ENCODE measurements at places on chromosomes 11 and 22.

DNA sequence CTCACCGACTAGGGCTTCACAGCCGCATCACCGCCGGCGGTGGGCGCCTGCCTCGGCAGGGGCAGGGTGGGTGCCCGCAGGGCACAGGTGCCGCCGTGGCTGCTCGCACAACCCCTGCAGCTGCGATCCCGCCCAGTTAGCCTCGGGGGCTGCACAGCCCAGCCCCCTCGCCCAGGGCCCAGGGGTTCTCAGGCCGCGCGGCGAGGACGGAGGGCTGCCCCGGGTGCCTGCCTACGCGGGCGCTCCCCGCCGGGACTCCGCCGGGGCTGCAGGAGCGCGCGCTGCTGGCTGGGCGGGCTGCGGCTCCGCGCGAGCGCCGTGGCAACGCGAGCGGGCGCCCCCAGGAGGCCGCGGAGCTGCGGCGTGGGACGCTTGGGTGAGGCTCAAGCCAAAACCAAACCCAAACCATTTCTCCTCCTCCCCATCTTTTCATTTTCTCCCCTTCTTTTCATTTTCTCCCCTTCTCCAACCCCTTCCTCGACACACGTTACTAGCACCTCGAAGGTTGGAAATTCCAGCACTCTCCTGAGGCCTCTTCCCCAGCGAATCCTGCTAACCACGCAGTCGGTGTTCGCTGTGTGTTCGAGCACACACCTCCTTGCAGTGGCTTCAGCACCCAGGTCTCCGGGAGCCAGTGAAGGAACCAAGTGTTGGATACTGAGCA lies at the start of gene MICAL3:
TSS of gene MICAL3 (minus strand) at position 286 of the 664 bp plus-strand sequence. CDS start 117,749 bp downstream, outside the sequence.
- peak; percentile 59 for DNase-seq

- no peak for DNase-seq
Measured at GRCh38 chr11:69385144-69385820, 91.3 kb downstream of the MYEOV start.

DNA sequence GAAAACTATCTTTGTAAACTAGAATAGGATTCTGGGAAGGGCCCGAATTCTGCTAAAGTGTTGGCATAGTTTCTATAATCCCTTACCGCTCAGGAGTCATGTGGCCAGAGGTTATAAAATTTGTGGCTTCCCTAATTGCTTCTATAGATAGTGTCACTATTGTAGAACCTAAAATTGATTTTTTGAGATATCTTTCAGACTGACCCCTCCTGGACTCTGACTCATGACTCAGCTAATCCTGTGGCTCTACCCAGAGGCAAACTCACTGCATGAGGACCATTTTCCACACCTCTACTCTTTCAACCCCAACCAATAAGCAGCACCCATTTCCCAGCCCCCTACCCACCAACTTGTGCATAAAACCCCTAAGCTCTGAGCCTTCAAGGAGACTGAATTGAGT lies 61.8 kb upstream of the PRSS23 start:
- no peak for DNase-seq

DNA sequence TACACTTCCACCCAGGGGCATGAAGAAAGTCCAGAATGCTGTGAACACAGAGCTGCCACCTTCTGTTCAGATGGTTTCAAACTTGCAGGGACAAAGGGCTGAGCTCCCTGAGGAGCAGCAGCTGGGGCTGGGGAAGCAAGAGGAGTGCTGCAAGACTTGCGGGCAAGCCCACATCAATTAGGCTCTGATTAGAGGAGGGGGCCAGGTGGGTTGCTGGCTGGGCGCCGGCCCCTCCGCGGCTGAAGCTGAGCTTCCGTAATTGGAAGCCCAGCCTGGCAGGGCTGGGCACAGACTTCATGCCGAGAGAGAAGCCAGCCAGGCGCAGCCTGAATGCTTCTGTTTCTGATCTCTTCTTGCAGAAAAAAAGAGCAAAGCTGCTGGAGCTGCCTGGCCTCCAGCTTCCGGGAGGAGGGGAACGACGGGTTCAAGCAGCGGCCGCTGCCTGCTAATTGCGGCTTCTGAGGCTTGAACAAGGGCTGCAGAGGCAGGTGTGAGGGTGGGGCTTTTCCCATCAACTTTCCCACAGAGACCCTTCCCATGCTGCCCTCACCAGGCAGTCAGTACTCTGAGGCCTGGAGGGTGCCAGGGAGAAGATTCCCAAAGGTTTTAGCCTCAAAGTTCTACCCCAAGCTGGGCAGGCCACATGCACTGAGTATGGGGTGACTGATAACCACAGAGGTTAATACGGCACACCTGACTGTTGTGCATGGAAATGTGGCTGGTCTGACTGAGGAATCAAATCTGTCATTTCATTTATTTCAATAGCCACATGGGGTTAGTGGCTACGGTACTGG lies 91.1 kb upstream of the LMO1 start:
- peak; percentile 65 for DNase-seq

GRCh38 chr11:29578806-29579205 lies 438.0 kb downstream of the KCNA4 start:
- DNase-seq = no peak

DNA sequence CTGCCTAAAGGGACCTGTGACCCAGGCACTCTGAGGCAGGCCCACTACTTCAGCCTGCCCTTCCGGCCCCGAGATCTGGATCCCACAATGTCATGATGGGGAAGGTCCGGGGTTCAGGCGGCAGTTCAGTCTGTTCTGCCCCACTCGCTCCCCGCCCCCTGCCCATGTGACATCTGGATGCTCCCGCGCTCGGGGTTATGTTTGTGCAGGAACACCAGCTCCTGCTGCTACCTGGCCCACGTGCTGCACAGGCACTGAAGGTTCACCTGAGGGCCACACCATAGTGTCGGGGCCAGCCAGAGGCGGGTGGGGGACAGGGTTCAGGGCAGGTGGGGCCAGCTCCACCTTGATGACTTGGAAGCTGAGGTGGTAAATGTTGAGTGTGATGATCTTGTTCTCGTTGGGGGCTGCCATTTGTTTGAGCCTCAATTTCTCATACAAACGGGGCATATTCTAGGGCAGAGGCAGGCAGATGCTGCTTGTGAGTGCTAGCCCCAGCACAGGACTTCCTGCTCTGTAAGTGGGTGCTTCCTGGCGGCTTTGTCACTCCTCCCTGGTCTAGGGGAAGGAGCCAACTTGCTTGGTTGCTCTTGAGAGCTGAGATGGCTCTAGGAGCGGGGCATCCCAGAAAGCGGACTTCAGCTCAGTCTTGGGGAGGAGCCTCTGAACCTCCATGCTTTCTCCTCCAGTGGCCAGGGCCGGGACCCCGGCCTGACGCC lies 4.4 kb upstream of the SIPA1 start:
- no peak for DNase-seq

GRCh38 chr11:109165035-109165434 lies 257.0 kb upstream of the C11orf87 start:
- no peak for DNase-seq

- DNase-seq = no peak
Measured at GRCh38 chr22:30580896-30581295, 6.4 kb upstream of the GAL3ST1 start.

DNA sequence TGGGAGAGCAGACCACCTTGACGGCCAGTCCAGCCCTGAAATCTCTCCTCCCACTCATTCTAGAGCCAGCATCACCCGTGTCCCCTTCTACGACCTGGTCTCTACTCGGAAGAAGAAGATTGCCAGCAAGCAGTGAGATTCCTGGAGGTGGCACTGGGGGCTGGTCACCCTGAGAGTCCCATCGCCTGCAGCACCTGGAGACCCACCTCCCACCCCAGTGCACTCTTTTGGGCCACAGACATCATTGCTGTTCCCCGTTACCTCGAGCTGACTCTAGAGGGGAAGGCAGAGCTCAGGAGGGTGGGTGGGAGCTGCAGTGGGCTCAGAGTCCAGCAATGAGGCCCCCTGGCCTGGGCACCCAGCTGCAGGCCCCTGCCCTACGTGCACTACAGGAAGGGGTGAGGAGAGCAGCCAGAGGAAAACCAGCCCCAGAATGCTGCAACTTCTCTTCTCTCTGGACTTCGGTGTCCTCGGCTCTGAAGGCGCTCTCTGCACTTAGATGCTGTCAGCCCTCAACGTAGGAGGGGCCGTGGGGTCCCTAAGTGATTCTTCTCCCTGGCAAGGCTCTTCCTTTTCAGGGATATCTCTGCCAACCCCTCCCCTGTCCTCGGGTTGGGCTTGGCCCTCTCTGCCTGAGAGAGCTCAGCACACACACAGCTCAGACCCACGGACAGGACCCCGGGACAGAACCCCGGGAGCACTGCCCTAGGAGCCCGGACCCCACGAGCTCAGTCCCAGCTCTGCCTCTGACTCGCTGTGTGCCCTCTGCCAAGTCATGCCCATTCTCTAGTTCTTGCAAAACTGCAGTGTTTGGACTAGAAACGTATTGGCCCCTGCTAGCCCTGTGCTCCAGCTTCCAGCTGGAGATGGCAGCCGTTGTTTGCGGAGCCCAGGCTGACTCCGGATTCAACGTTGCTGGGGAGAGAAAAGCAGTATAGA lies 31.3 kb downstream of the CYTH4 start:
- no peak for DNase-seq

- no peak for DNase-seq
Measured at GRCh38 chr11:72548463-72548862, 114.1 kb upstream of the CLPB start.

DNA sequence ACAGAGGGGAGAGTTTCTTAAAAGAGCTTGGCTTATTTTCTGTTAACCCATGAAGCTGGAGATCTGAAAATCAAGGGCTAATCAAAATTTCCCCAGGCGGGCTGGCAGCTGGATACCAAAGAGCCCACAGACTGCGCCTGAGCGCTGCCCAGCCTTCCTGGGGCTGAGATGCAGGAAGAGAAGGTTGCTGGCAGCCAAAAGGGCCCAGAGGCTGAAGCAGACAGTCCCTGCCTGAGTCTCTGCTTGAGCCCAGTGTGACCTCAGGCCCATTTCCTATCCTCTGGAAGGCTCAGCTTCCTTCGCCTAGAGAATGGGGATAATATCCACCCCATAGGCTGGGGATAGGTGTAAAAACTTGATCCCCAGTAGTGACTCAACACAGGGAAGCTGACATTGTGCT lies 49.1 kb downstream of the ARRB1 start:
- DNase-seq = no peak

- no peak for DNase-seq
Measured at GRCh38 chr11:58864335-58864734, 19.8 kb upstream of the GLYATL2 start.

DNA sequence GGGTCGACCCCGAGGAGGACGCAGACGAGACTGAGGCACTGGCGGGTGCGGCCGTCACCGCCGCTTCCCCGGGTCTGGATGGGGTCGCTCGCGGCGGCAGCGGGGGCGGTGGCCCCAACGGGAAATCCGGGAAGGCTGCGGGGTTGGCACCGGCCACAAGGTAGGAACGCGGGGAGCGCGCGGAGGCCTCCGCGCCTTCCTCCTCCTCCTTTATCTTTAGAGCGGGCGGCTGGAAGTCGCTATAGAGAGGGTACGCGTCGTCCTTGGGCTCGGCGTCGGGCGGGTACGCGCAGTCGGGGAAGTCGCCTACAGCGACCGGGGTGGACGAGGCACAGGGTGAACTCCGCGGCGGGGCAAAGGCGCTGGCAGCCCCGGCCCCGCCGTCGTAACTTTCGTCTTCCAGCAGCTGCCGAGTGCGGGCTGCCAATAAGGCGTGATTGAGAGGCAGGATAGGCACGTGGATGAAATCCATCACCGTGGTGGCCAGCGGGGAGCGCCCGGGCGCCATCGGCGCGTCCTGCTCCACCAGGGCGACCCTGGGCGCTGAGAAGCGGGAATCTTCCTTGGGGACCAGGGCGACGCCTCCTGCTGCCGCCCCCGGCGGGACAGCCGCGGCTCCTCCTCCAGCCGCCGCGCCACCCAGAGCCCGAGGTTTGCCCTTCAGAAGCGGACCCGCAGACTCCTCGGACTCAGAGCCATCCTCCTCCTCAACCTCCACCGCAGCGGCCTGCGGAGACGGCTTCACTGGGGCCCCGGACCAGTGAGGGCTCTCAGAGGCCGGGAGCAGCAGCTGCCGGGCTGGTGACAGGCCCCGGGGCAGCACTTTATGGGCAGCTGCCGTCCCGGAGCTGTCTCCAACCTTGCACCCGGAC lies 1.7 kb downstream of the PGR start:
- DNase-seq = no peak

- no peak for DNase-seq
Measured at GRCh38 chr11:58659404-58659803, 36.9 kb downstream of the CNTF start.

- DNase-seq = no peak
Measured at GRCh38 chr11:33706546-33706945, 5.9 kb upstream of the C11orf91 start.

- no peak for DNase-seq
Measured at GRCh38 chr11:119668676-119669075, 60.3 kb downstream of the NECTIN1 start.

GRCh38 chr22:39434243-39434653 lies 22.6 kb upstream of the MGAT3 start:
- DNase-seq = peak; percentile 91

- DNase-seq = no peak
Measured at GRCh38 chr11:68090706-68091105, 30.5 kb downstream of the CHKA start.

GRCh38 chr11:24531528-24531927 lies 34.7 kb downstream of the LUZP2 start:
- DNase-seq = no peak

DNA sequence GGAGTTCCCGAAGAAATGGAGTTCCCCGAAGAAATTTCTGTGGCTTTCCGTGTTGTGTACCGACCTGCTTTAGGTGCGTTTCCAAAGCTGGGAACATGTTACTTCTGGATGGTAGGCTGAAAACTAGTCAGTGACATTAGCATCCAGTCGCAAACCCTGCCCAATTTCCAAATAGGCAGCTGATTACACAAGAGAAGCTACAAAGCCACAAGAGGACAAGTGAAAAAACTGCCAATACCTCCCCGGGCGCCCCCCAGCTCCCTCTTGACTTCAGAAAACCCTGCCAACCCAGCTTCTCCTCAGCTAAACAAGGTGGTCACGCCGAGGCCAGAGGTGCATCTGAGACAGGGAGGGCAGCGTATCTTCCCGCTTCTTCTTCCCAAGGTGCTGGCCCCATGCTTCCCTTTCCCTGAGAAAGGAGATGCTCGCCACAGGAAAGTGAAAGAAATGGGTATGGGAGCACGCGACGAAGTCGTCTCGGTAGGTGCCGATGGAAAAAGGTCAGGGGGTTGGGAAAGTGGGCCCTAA lies 551 bp downstream of the AGBL2 start:
- DNase-seq = no peak

GRCh38 chr11:2269601-2270321 lies 627 bp downstream of the ASCL2 start:
- no peak for DNase-seq

DNA sequence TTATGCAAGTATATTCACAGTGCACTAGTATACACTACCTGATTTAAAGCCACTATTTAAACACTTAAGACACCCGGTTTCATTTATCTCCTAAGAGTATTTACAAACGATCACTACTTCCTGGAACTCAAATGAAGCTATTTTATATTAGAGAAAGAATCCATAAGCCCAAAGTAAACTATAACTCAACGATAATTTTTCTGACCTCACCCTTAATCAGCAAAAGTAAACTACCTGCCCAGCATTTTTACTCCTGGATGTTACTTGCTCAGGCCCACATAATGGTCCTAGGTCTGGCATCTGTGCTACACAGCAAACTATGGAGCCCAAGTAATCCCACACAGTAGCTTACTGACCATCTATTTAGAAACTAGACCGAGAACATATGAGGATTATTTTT lies 33.4 kb downstream of the TSG101 start:
- DNase-seq = no peak
